RPMI8226 (cell line): ENCODE measurements at places on chromosomes 5 and 9.

GRCh38 chr9:116767219-116767618, 80.1 kb downstream of the TRIM32 start:
- no peak for DNase-seq

DNA sequence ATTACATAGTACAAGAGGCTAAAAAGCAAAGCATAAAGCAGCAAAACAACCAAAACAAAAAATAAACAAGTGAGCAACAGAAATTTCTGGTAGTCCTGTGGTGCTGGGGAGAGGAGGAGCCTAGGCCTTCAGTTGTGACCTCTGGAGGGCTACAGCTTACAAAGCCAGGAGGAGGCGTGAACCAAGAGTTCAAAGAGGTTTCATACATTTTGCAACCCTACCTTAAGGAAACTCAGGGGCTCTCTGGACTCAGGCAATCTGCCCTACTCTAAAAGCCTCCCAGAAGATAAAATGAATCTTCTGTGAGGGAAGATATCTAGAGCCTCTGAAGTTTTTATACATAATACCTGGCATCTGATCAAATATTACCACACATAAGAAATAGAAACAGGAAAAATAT, 187.4 kb downstream of the AGTPBP1 start:
- DNase-seq: no peak

DNA sequence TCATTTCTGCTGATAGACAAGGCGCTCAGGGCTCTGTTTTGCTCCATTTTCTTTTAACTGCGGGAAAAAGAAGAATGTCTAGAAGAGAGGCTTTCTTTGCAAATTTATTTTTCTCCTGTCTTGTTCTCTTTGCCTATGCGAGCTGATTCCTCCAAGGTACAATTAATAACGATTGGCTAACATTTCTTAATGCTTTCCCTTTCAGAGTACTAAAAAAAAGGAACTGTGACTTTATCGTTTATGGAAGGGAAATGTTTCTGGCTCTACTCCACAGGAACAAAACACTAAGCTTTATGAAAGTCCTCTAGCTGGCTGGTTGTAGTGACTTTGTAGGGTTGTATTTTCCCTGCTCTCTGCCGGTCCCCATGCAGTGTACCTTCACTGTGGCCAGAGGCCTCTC, 11.7 kb downstream of the NSG2 start:
- DNase-seq: no peak

DNA sequence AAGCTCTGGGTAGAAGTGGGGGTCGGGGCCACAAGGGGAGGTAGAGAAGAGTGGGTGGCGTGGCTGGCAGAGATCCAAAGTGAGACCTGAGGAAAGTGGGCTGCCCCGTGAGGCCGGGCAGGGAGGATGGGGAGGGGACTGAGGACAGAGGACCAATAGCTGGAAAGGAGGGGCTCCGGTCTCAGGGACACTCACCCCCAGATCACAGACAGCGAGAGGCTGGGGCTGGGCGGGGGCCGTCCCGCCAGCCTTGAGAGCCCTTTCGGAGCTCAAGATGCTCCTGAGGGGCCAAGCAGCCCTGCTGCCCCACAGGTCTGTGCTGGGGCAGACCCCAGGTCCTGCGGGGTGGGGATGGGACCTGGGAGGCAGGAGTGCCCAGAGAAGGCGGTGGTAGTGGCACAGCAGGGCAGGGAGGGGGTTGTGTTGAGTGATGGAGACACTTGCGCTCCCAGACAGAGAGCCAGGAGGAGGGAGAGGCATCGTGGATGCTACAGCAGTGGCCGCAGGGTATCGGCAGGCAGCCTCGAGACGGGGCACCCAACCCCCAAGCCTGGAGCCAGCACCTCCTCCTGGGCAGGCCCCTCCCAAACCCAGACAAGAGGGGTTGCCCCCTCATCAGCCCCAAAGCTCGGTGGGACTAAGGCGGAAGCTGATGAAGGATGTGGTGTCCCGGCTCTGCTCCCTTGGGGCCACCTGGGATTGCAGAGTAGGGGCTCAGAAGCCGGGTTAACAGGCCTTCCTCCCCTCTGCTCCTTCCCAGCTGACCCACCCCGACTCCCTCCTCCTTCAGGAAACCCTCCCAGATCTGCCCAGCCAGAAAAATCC, 3.4 kb downstream of the SARDH start:
- DNase-seq: no peak

DNA sequence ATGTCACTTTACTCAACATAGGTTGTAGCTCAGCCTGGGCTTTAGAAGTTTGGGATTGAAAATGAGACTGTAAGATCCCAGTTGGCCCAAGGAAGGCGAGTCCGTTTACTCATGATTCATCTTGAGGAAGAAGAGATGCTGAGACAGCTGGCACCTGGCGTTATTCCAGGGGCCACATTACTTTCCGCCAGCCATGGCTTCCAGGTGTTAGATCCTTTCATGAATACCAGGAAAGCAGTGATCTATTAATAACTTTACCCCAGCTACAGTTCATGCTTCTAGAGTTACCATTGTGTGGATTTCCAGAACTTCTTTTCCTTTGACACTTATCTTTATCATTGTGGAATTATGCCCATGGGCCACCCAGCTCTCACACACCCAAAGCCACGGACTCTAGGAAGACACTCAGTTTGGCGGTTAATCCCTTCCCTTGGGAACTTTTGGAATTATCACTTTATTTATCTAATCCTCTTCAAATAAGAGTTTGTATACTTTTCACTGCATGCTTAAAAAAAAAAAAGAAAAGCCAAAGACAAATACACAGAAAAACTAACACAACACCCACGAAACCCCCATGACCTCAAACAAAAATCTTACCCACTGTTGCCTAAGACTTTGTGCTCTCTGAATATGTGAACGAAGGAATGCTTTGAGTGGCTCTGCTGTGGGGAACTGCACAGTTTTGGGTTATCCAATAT, 26.9 kb downstream of the RAI14 start:
- DNase-seq: no peak

- peak; percentile 27 for DNase-seq
Measured at GRCh38 chr5:142143878-142144277, 35.3 kb downstream of the NDFIP1 start.

GRCh38 chr9:90000925-90001324, 396.1 kb downstream of the GADD45G start:
- DNase-seq: no peak

DNA sequence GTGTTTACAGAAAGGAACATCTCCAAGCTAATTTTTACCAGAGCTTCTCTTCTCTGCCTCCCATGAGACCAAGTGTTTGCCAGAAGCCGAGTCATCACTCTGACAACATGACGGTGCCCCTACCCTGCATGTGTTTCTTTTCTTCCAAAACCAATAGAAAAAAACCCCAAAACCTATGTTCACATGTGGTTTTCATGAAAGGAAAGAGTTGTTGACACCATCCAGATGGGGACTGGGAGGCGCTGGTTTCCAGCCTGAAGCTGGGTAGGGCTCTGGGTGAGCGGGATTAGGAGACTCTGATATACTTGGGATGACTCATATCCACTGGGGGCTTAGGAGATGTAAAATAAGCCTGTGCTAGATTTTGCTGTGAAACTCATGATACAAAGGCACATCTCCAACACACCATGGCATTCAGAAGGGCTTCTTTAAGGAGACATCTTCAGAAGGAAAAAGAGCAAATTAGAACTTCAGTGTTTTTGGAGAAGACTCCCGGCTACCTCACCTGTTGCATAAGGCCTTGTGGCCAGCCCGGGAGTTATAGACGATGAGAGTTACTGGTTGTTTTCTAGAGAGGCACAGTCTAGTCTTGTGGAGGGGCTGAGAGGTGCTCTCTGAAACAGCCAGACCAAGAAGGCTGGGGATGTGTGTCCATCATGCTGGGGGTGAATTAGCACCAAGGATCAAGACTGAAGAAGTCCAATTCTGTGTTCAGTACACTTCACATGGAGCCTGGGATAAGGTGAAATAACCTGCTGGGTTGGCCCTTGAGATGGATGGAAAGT, 108.9 kb upstream of the LHFPL2 start:
- DNase-seq: peak; percentile 63
